ENCODE measurements at places on chromosomes 12 and 14.
A peak's percentile ranks its signal among the peaks of the same experiment; 100 is the strongest.

- DNase-seq: no peak
Measured at GRCh38 chr14:105392131-105393090, 5.9 kb upstream of the TEX22 start.

DNA sequence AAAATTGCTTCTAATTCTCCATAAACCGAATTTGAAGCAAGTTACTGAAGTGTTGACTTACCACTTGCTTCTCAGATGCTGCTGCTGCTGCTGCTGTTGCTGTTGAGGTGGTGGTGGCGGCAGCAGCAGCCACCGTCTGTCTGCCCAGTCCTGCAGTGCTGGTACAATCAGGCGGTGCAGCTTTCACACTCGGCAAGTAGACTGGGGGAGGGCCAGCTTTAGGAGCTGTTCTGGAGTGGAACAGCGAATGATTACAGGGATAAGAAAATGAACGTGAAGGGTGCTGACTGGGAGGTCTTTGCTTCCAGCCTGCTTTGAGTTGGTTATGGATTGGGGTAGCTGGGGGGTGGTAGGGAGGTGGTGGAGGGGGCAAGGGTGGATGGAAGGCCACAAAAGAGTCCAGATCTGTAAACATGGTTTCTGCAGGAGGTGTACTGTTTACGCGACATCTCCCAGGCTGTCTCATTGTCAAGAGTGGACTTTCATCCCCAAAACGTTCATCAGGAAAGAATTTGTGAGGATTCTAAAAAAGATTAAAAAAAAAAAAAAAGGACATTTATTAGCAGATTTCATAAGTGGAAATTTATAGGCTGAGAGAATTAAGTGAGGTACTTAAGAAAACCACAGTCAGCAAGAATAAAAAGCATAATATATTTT, 38.8 kb downstream of the UBR7 start:
- DNase-seq: no peak

DNA sequence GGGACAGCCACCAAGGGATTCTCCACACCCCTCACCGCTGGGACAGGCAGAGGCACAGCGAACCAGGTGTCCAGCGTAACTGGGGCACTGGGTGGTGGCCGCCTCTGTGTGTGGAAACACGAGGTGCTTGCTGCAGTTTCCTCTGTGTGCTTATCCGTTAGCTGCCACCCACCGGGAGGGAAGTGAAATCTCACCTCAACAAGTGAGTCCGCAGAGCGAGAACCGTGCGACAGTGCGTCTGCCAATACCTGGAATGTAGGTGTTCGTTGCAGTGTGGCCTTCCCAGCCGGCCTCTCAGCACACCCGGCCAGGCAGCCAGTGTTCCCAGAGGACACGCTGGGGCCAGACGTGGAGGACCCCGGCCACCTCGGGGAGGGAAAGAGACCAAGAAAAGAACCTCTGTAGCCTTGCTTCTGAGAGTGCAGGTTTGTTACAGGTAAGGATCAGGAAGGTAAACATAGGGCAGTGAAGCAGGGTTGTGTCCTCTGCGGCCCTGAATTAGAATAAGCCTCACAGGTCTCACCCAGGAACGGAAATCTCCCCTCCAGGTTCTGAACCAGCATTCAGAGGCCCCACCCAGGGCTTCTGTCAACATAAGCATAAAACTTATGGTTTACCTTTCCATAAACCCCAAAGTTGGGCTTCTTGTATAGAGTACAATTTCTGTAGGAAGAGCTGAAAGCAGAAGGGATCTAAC, 1.5 kb downstream of the BCL2L14 start:
- no peak for DNase-seq

- peak; percentile 41 for DNase-seq
Measured at GRCh38 chr12:66190519-66191370, 1.7 kb downstream of the IRAK3 start.

DNA sequence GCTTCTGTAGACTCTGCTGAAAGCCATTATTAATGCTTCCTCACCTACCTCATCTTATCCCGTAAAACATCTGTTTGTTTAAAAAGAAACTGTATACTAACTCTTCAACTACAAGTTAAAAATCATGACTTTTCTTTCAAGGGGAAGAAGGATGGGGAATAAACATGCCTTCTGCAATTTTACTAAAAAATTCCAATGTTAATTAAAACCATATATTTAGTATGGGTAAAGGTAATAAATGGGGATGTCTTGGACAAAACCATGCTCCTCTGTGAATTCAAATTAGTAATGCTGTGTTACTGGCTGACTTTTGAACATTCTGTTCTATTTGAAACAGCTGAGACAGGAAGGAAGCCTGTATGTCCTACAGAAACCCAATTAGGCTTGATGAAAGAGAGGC, 311.1 kb upstream of the DIO2 start:
- DNase-seq: no peak

GRCh38 chr14:39154594-39155189, 15.4 kb downstream of the TRAPPC6B start:
- DNase-seq: no peak

All from EH (cell line).